H1 (cell line): ENCODE measurements at places on chromosomes 2 and 18.

DNA sequence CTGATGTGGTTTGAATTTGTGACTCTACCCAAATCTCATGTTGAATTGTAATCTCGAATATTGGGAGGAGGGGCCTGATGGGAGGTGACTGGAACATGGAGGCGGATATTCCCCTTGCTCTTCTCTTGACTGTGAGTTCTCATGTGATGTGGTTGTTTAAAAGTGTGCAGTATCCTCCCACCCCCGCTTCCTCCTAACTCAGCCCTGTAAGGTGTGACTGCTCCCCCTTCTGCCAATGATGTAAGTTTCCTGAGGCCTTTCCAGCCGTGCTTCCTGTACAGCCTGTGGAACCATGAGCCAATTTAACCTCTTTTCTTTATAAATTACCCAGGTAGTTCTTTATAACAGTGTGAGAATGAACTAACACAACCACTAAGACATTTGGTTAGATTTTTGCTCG, 458.4 kb downstream of the THSD7B start:
- H3K4me1 ChIP-seq = no peaks in the 10 kb centered on the region
- no peaks in the 10 kb centered on the region for H3K36me3 ChIP-seq
- H3K27ac ChIP-seq = no peak overlapping the region
- DNase-seq = no peak
- H3K4me3 ChIP-seq = no peak overlapping the region
- H3K27me3 ChIP-seq = no peaks in the 10 kb centered on the region

DNA sequence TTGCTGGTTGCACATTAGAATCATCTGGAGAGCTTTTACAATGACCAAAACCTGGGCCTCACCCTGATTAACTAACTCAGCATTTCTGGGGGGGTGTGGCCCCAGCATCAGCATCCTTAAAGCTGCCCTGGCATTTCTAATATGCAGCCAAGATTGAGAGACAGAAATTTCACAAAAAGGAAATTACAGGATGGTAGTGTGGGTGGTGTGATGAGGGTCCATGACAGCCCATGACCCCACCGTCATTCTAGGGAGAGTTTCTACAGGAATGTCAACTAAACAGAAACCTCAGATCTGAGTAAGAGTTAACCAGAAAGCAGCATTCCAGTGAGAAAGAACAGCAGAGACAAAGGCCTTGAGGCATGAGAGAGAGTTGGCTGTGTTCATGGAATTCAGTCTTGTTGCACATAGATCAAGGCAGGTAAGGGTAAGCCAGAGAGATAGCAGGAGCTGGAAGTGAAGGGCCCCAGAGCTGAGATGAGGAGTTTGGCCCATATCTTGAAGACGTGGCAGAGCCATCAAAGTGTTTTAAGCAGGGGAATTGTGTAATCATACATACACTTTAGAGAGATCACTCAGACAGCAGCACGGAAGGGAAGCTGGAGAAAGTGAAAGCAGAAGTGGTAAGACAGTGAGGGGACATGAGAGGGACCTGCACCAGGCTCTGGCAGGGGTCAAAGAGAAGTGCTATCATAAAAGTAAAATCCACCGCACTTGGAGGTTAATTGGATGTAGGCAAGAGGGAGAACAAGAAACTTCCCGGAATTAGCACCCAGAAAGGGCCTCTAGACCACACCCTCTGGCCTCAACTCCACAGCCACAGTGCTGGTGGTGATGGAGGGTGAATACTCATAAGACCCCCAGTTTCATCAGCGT, 7.8 kb upstream of the TRABD2A start:
- no peaks in the 10 kb centered on the region for H3K4me1 ChIP-seq
- DNase-seq = no peak
- no peak overlapping the region for H3K4me3 ChIP-seq
- no peaks in the 10 kb centered on the region for H3K36me3 ChIP-seq

- no peak for DNase-seq
- no peak overlapping the region for H3K4me3 ChIP-seq
- no peaks in the 10 kb centered on the region for H3K36me3 ChIP-seq
- H3K27me3 ChIP-seq = no peaks in the 10 kb centered on the region
Observed at GRCh38 chr2:229566370-229566769, 148.0 kb downstream of the DNER start.

GRCh38 chr2:63408530-63408929, 179.7 kb downstream of the WDPCP start:
- no peak for DNase-seq
- H3K36me3 ChIP-seq = peaks cover 3% of the 10 kb centered on the region; the same call in 1 of the 2 replicates
- H3K4me1 ChIP-seq = no peaks in the 10 kb centered on the region
- no peak overlapping the region for H3K4me3 ChIP-seq

- no peaks in the 10 kb centered on the region for H3K4me1 ChIP-seq
- DNase-seq = no peak
- no peaks in the 10 kb centered on the region for H3K36me3 ChIP-seq
Observed at GRCh38 chr2:28568036-28568435, 72.2 kb downstream of the PLB1 start.

GRCh38 chr2:128494640-128495321, 176.1 kb upstream of the HS6ST1 start:
- no peak overlapping the region for H3K4me3 ChIP-seq
- H3K27me3 ChIP-seq = no peaks in the 10 kb centered on the region
- peaks cover 38% of the 10 kb centered on the region for H3K4me1 ChIP-seq
- no peak for DNase-seq
- no peaks in the 10 kb centered on the region for H3K36me3 ChIP-seq
